Astrocyte (in vitro differentiated cells and primary cell): ENCODE measurements at places on chromosomes 5 and 9. TPM values are rescaled to one million over a fixed set of nuclear protein-coding genes. Genes with fewer than 3 reads are reported as not detected.

GRCh38 chr9:129946246-129946995, 96.6 kb downstream of the FNBP1 start:
- no peak for DNase-seq
- no peaks in the 10 kb centered on the region for H3K4me1 ChIP-seq
- H3K4me3 ChIP-seq, result no peak overlapping the region
- no peaks in the 10 kb centered on the region for H3K36me3 ChIP-seq
- no peak overlapping the region for H3K27ac ChIP-seq

DNA sequence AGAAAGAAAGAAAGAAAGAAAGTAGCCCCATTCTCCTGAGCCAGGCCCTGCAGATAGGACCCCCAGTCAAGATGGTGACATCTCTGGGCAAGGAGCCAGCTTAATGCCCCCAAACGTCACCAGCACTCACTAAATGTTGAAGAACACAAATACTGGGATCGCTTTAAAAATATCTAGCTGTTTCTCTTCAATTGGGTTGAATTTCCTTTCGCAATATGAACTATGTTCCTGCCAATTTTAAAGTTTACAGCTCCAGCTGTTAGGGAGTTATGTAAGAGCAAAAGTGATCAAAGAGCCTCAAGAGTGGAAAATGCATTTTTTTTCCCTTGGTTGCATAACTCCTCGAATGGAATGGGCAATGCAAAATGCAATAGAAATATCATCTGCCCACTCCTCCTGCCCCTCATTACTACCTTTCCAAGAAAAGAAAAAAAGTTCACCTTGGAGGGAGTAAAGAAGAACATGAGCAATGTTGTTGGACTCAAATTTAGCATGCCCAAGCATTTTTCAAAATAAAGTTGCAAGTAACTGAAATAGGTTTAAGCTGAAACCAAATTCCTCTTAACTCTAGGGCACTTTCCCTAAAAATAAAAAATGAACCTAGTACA, 244.2 kb upstream of the PIK3R1 start:
- no peaks in the 10 kb centered on the region for H3K27me3 ChIP-seq
- H3K27ac ChIP-seq, result no peak overlapping the region
- H3K4me3 ChIP-seq, result no peak overlapping the region
- no peaks in the 10 kb centered on the region for H3K4me1 ChIP-seq
- DNase-seq, result peak; percentile 23

DNA sequence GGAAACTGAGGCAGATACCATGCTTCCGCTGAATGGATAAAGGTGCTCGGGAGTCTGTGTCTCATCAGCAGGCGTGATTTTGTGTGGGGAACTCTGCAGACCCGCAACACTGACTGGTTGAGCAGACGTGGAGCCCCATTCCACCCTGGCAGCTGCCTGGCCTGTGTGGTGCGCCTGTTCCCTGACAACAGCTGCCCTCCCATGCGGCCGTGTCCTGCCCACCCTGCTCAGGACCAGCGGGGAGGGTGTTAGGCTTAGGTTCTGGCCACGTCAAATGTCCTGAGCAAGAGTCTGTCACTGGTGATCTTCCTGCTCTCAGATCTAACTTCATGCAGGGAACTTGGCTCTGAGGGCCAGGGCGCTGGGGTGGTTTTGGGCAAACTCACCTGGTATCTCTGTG, 417.7 kb upstream of the IRX4 start:
- no peak overlapping the region for H3K27ac ChIP-seq
- no peaks in the 10 kb centered on the region for H3K4me1 ChIP-seq
- no peak for DNase-seq
- no peaks in the 10 kb centered on the region for H3K27me3 ChIP-seq
- H3K36me3 ChIP-seq, result no peaks in the 10 kb centered on the region

- no peak overlapping the region for H3K4me3 ChIP-seq
- no peaks in the 10 kb centered on the region for H3K4me1 ChIP-seq
- H3K27me3 ChIP-seq, result peaks cover 6% of the 10 kb centered on the region
- no peaks in the 10 kb centered on the region for H3K36me3 ChIP-seq
- no peak for DNase-seq
- no peak overlapping the region for H3K27ac ChIP-seq
Observed at GRCh38 chr9:126203313-126203712, 123.3 kb upstream of the MVB12B start.

GRCh38 chr5:160118349-160119141, 705 bp downstream of the PWWP2A start:
- peaks cover 5% of the 10 kb centered on the region for H3K27me3 ChIP-seq
- no peak for DNase-seq
- peaks cover 4% of the 10 kb centered on the region for H3K36me3 ChIP-seq
- H3K4me3 ChIP-seq, result peak overlapping the region; percentile 78
- H3K27ac ChIP-seq, result peak overlapping the region; percentile 80

DNA sequence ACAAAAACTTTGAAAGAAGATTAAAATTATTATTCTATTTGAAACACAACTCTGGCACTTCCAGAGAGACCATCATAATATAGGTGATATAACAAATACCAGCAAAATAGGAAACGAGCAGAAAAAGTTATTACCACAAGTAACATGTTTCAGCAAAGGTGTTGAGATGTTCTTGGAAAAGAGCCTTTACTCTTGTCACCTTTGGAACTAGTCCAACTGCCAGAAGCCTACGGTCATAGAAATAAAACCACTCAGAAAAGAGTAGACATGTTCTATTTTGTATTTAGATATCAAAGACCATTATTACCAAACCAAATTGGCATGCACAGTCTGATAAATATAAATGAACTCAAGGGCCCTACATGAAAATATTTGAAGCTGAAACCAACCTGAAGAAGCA, 145.0 kb upstream of the DMAC1 start:
- H3K4me3 ChIP-seq, result no peak overlapping the region
- DNase-seq, result no peak
- H3K36me3 ChIP-seq, result no peaks in the 10 kb centered on the region
- no peaks in the 10 kb centered on the region for H3K4me1 ChIP-seq

GRCh38 chr9:117546894-117547678, 132.2 kb upstream of the ASTN2 start:
- H3K36me3 ChIP-seq, result no peaks in the 10 kb centered on the region
- no peak overlapping the region for H3K27ac ChIP-seq
- no peak overlapping the region for H3K4me3 ChIP-seq
- no peak for DNase-seq
- no peaks in the 10 kb centered on the region for H3K4me1 ChIP-seq

GRCh38 chr9:86405086-86405491, 50.9 kb upstream of the TUT7 start:
- no peak for DNase-seq
- no peak overlapping the region for H3K27ac ChIP-seq
- H3K27me3 ChIP-seq, result no peaks in the 10 kb centered on the region
- no peak overlapping the region for H3K4me3 ChIP-seq

DNA sequence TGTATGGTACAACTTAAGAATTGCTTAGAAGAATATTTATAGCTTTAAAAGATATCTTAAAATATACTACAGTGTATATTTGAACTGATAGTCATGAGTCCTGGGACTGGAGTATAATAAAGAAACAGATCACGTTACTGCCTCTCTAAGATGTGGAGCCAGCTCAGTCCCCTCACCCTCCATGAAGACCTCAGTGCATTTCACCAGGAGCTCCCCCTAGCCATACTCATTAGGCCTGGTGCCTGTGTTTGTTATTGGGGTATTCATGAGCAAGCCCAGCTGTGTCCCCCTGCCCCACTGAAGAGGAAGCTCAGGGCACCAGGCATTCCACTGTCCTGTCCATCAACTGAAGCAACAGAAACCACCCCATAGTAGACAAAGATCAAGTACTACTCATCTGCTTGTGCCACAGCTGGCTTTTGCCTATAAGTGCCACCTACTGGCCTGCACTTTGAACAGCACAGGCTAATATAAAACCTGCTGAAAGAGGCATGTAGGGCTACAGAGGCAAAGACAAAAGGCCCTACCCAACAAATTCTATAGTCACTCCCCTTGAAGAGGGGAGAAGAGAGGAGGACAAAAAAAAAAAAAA, 850.2 kb upstream of the NUDT12 start:
- no peak overlapping the region for H3K27ac ChIP-seq
- no peaks in the 10 kb centered on the region for H3K27me3 ChIP-seq
- peak; percentile 20 for DNase-seq
- H3K4me1 ChIP-seq, result no peaks in the 10 kb centered on the region

- peaks cover 6% of the 10 kb centered on the region for H3K4me1 ChIP-seq
- H3K27ac ChIP-seq, result no peak overlapping the region
- DNase-seq, result no peak
- H3K27me3 ChIP-seq, result no peaks in the 10 kb centered on the region
Observed at GRCh38 chr5:137828664-137829063, 39.0 kb upstream of the MYOT start.

DNA sequence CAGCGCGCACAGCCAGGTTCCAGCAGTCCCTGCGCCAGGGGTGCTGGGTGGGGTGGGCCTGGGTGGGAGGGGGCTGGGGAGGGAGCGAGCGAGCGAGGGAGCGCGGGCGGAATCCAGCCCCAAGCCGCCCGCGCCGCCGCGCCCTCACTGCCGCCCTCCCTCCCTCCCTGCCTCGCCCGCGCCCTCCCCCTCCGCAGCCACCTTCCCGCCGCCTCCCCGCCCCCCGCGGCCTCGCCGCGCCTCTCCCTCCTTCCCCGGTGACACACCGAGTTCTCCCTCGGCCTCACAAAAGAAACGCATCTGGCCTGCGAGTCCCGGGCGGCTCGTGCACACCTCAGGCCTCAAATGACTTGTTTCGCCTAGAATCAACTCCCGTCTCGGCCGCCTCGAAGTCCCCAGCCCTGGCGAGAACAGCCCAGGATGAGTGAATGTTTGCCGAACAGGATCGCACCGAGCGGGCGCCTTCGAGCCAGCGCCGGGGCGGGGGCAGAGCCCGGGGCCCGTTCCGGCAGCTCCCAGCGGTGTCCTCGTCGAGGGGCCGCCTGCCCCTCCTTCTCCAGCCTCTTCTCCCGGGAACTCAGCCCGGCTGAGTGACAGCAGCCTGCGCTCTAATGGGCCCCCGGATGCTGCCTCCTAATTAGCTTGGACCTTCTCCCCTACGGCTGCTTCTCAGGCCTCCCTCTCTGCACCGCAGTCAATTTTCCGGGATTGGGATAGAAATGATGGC, 371 bp upstream of the PITX1 start:
- H3K27ac ChIP-seq, result no peak overlapping the region
- DNase-seq, result no peak

GRCh38 chr5:176660530-176660859, 13.2 kb downstream of the TSPAN17 start:
- no peak for DNase-seq
- H3K27ac ChIP-seq, result no peak overlapping the region
- no peak overlapping the region for H3K4me3 ChIP-seq

- no peak for DNase-seq
- no peaks in the 10 kb centered on the region for H3K27me3 ChIP-seq
- no peak overlapping the region for H3K27ac ChIP-seq
- H3K36me3 ChIP-seq, result no peaks in the 10 kb centered on the region
Observed at GRCh38 chr9:297104-297972, 82.7 kb downstream of the DOCK8 start.

DNA sequence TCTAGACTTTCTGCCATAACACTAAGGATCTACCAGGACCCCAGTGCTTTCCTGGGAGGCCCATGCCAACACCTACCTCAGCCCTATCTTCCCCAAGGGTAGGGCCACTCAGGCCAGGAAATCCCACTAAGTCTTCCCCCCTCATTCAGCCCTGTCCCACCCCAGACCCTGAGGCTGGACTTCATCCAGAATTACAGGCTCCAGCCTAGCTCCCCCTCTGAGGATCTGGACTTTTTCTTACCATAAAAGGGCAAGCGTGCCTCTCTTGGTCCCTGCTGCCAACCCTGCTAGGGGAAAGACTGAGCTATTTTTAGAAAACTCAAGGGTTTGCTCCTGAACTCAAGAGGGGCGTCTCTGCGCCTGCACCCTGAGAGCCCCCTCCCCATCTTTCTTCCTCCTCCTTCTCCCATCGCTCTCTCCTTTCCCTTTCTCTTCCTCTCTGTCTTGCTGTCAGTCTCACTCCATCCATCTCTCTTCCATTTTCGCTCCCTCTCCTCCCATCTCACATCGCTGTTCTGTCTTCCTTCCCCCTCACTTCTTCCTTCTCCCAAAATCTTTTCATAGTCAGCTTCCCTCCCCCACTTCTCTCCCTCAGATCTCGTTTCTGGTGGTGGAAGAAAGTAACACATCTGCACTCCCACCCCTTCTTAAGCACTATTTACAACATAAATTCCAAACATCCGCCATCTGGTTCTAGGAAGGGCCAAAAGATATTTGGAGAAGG, 38.1 kb upstream of the IL17B start:
- H3K36me3 ChIP-seq, result peaks cover 18% of the 10 kb centered on the region
- no peaks in the 10 kb centered on the region for H3K27me3 ChIP-seq
- peaks cover 71% of the 10 kb centered on the region for H3K4me1 ChIP-seq
- DNase-seq, result no peak

DNA sequence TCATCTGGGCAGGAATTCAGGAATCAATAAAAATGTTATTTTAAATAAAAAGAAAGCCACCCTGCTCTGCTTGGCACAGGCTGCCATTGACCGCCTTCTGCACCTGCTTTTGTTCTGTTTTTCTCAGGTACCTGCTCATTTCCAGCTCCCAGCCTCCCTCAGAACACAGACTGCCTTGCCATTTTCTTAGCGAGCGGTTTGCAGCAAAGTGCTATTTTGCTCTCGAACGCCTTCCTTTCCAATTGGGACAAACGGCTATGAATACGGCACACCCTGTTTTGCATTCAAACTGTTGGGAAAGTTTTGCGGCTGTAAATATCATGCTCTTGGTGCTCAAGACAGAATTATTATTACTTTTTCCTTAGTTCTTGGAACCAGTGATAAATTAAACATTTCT, 25.1 kb upstream of the FCN1 start:
- H3K4me3 ChIP-seq, result no peak overlapping the region
- H3K27ac ChIP-seq, result no peak overlapping the region
- DNase-seq, result no peak
- peaks cover 5% of the 10 kb centered on the region for H3K27me3 ChIP-seq
- H3K4me1 ChIP-seq, result no peaks in the 10 kb centered on the region

GRCh38 chr9:106697390-106697749, 165.6 kb upstream of the ZNF462 start:
- no peak for DNase-seq
- no peaks in the 10 kb centered on the region for H3K36me3 ChIP-seq
- no peak overlapping the region for H3K27ac ChIP-seq
- H3K4me3 ChIP-seq, result peak overlapping the region; percentile 46

- H3K27ac ChIP-seq, result no peak overlapping the region
- H3K4me1 ChIP-seq, result peaks cover 3% of the 10 kb centered on the region
- no peak for DNase-seq
- H3K27me3 ChIP-seq, result no peaks in the 10 kb centered on the region
Observed at GRCh38 chr5:151911011-151911410, 13.6 kb downstream of the GLRA1 start.

Gene ANXA2R
- 0.50 and 0.77 TPM in 2 replicates for total RNA-seq

Gene POC5
- total RNA-seq, result 6.1 and 9.0 TPM in 2 replicates

Gene GKAP1
- 1.2 and 1.7 TPM in 2 replicates for total RNA-seq

Gene SHROOM1
- total RNA-seq, result 5.0 TPM in 2 replicates

Gene ARSB
- 30.2 and 32.0 TPM in 2 replicates for total RNA-seq

Gene MTAP
- 43.8 and 56.1 TPM in 2 replicates for total RNA-seq

Gene PIP5KL1
- 4.6 and 4.9 TPM in 2 replicates for total RNA-seq

Gene PSMD5
- 66.2 and 78.1 TPM in 2 replicates for total RNA-seq

Gene MZB1
- 0.22 TPM in 1 of 2 replicates, not detected in the other for total RNA-seq

Gene SHLD3
- 2.4 and 2.7 TPM in 2 replicates for total RNA-seq
